NCI-H1436 treated with DMSO at 0.1 percent for 48 hours (cell line): ENCODE measurements at places on chromosomes 4 and X.

DNA sequence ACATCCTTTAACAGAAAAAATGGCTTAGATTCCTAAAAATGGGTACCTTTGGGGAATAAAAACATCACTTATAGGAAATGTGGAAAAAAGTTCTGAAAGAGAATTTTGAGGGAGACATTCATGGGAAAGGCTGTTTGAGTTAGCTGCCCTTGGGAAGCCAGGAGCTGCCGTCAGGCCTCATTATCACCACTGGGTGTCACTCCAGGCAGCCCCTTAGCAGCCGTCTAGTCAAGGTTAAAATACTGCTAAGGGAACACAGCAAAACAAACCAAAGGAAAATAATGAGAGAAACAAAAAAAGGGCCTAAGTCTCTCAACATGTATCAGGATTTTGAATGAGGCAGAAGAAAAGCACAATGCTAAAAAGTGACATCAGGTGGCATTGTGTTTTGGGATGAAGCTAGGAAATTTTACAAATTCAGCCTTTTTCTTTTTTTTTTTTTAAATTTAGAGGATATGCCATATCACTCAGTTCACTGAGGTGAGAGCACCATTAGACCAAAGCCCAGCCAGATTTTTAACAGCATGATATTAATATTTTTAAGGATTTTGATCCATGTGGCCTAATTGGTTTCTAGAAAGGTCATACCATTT, 235.3 kb downstream of the GPAT3 start:
- DNase-seq = peak; percentile 2

DNA sequence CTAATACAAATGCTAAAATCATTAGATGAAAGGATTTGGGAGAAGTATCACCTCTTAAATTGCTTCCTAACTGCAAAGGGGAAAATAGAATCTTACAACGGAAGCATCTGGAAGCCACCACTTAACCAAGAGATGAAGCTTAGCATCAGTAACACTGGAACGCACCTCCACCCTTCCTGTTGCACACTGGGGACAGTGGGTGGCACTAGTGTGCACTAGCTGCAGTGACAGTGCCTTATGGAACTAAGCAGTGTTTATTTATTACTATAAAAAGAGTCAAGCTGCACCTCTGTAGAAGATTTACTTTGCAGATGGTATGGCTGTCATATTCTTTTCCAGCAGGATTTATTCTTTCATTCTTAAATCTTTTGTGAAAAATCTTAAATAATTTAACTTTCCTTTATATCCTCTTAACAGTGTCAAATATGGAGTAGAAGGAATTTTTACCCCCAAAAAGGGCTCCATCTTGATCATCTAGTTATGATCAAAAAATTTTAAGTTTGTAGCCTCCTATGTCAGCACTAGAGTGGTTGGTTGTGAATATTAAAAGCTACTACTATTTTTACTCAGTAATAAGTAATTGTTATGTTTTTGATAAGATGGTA, 76.7 kb downstream of the SCD5 start:
- DNase-seq = peak; percentile 19

DNA sequence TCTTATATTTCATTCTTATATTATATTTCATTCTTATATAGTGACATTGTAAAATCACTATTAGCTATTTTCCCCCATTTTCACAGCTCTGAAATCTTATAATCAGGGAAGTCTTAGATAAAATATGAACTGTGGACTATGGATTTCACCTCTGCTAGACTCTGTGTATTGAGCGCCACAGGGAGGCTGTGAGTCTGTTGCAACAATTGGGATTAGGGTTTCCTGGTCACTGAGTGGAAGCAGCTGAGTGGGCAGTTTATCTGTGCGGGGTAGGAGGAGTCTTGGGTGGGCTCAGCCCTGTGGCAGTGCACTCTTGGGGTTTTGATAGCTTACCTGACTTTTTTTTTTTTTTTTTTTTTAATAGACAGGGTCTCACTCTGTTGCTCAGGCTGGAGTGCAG, 249.5 kb downstream of the PTTG2 start:
- no peak for DNase-seq

DNA sequence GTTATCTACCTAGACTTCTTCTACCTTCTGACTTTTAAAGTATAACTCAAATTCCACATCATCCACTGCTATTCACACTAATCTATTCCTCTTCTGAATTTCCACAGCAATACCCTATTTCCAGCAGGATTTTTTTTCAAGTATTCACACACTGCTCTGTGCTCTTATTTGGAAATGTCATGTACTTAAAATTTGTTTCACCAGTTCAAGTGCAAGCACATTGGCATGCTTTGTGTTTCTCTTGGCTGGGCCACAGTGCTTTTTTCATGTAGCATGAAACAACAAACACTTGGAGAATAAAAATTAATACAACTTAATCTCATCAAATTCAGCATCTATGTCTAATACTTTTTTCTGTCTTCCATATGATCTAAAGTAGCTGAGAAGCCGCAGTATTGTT, 161.8 kb upstream of the PCDH18 start:
- no peak for DNase-seq

DNA sequence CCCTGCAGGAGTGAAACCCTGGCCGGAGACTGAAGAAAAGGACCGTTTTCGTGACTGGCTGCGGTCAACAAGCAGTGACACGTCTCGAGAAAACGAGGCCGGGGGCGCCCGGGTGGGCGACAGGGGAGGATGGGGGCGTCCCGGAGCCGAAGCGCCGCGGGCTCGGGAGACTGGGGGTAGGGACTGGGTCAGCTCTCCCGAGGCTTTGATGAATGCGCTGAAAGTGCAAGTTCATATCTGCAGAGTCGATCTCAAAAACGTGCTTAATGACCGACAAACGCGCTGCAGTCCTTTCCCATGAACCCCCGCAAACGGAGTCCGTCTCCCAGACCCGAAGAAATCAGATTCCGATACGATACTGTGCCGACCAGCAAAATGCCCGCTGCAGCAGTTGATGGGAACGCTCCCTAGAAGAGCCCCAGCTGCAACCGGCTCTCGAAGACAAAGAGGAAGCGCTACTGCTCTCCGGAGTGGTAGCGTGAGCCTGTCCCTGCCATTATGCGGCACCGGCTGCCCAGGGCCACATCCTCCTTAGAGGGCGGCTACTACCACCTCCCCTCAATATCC, 806 bp upstream of the CD99L2 start:
- DNase-seq = no peak

DNA sequence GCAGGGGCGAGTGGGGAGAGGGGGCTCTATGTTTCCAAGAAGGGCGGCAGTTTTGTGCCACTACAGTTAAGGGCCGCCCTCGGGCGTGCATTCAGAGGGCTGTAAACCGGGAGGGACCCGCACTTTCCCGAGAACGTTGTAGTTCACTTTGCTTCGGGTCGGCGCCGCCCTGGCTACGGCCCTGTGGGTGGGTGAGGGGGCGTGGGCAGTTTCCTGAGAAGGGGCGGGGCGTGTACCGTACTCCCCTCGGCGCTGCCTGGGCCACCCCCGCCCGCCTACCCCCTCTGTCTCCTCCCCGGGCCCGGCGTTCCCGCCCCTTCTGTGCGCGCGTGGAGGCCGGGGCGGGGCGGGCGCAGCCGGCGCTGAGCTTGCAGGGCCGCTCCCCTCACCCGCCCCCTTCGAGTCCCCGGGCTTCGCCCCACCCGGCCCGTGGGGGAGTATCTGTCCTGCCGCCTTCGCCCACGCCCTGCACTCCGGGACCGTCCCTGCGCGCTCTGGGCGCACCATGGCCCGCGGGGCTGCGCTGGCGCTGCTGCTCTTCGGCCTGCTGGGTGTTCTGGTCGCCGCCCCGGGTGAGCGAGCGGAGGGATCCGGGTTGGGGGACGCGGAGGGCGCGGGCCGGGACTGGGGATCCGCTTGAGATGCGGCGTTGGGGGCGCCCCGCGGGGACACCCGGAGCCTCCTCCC, at the start of gene CD99:
Gene CD99, plus strand, starts transcription at position 440 of the 687 bp plus-strand sequence. Its CDS starts 66 bp downstream, at position 506.
- DNase-seq = no peak

DNA sequence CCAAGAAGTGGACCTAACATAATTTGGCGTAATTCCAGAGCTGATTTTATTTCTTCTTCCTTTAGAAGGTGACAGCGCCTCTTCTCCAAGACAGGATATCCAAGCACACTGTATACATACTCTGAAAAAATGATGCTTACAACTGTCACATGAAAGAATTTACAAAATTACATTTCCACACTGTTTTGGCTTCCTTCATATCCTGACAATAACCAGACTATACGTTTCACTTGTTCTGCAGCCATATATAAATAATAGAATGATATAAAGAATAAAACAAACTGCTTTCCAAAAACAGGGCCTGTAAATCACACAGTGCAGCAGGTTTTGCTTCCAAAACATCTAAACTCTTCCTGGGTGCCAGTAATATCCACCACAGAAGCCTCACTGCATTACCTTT, 141.6 kb downstream of the FBXO8 start:
- DNase-seq = no peak

- DNase-seq = no peak
Measured at GRCh38 chrX:39605183-39605582, 492.6 kb downstream of the BCOR start.

DNA sequence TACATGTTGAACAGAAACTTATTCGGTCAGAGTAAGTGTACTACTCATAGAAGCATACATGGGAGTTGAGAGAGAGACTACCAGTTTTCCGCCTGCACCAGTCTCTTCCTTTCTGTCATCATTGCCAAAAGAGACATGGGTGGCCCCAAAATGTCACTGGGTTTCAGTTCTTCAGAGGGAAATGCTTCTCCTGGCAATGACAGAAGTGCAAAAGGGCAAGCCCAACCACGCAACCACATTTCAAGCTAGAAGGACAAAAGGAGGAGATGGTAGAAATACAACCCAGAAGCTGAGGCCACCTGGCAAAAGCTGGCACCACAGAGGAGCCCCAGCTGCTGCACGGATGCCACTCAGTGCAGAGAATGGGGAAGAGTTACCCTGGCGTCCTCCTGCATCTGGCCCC, 320.1 kb downstream of the BCOR start:
- no peak for DNase-seq

DNA sequence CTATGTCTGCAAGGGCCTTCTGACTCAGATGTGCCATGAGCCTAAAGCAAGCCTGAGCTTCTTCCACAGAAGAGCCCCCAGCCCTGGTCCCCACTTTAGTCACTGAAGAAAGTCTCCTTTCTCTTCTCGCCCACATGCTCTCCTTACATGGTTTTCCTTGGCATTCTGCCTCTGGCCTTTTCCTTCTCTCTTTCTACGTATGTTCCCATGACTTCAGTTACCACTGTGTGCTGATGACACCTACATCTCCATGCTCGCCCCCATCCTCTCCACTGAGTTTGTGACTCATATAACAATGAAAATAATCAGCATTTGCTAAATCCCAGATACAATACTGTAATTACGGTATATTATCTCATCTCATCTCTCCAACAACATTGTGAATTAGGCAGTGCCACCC, 149.3 kb downstream of the AMMECR1 start:
- no peak for DNase-seq

DNA sequence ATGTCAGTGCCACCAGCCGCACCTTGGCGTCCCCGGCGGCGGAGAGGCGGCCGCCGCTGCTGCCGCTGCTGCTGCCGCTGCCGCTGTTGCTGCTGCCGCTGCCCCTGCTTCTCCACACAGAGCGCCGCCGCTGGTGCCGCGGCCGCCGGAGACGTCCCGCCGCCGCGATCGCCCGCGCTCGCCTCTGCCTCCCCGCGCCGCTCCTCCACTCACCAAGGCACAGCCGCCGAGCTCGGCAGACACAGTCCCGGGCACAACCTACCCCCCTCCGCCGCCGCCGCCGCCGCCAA, at the start of gene PPP3CA:
Gene PPP3CA, minus strand, starts transcription at position 260 of the 290 bp plus-strand sequence.
- DNase-seq = no peak

DNA sequence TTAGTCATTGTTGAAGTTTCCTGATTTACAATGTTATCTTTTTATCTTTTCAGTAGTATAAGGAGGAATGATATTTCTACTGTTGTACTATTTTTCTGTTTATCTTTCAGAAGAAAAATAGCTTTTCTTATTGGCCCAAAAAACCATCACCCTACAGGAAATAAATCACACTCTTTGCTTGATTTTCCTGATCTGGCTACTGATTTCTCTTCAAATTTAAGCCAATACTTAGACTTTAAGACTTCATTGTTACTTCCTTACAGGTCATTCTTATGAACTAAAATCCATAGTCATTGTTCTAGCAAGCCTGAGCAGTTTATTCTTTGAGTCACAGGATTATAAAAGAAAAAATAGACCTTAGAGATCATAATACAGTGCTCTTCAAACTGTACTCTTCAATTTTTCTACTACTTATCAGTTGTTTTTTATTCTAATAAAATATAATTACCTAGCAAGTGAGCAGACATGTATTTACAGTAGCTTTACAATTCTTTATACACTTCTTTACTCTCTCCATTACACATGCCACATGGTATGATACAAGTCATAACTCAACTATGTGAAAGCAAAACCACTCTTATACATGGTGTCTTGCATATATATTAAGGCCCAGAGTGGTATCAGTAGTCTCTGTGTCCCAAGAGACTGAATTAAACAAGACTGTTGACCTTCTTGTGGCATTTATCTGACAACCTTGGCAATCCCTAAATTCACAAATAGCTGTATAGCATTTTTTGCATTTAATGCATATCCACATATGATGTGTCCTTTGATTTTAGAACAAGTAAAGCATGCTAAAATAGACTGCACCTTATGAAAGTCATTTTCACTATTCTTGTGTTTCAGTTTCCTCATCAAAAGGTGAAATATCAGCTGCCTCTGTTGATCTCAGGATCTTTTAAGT, 47.9 kb downstream of the TET2 start:
- DNase-seq = no peak

GRCh38 chr4:115609631-115610030, 496.2 kb upstream of the NDST4 start:
- DNase-seq = no peak

DNA sequence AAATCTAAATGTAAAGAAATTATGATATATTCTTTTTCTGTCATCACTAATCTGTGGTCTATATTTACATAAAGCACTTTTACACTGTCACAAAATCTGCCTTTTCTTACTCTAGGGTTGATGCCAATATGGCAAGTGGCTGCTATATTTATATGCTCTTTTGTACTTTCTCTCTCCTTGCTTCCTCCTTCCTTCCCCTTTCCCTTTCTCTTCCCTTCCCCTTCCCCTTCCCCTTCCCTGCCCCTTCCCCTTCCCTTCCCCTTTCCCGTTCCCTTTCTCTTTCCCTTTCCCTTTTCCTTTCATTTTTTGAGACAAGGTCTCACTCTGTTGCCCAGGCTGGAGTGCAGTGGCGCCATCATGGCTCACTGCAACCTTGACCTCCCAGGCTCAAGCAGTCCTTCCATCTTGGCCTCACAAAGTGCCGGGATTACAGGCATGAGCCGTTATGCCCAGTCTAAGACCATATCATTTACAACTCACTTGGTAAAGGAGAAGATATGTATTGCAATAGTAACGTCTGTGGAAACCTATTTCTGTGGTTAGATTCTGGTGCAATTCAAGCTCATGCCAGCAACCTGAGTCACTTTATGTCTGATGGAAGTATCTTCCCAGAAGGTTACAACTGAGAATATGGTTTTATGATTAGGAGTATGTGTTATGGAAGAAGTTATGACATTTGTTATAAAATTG, 13.9 kb upstream of the PLAC8 start:
- DNase-seq = no peak

DNA sequence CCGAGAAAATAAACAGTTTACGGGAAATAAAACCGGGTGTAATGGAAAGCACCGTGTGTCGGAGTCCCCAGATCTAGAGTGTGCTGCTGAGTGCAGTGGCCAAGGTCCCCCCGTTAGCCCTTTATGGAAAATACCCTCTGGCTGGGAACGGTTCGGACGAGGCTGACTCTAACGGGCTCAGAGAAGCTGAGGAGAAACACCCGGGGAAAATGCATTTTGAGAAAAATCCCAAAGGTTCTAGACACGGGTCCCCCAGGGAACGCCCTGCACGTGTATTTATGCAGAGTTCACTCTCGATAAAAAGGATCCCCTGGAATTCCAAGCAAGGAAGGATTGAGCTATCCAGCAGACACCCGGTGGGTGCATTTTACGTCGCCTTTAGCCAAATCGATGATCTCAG, 177.2 kb downstream of the CRLF2 start:
- no peak for DNase-seq
